ENCODE measurements at places on chromosomes 4 and X. TPM values are rescaled to one million over a fixed set of nuclear protein-coding genes. Genes with fewer than 3 reads are reported as not detected.

Gene PGAM4
- total RNA-seq = not detected

Gene GRIA2
- total RNA-seq = not detected

Gene SGCB
- 8.6 TPM for total RNA-seq

Gene CLCN4
- total RNA-seq = 9.6 TPM

Gene SAGE1
- not detected for total RNA-seq

Gene IL2
- total RNA-seq = 1.2 TPM

Gene VCX3B
- not detected for total RNA-seq

Gene CABS1
- not detected for total RNA-seq

Gene ZCCHC12
- total RNA-seq = not detected

All from left lobe of liver (tissue), 2 donors.